Activated CD4-positive, alpha-beta T cell treated with anti-CD3 and anti-CD28 coated beads, Interleukin-2, Interleukin-6, amounts not matched to agents 100 ng/mL and 50 ng/mL, durations not matched to agents 16 hours and 8 hours (primary cell): ENCODE measurements at places on chromosomes 5 and 9.

GRCh38 chr5:74042559-74042958, 416.6 kb downstream of the ARHGEF28 start:
- DNase-seq, result no peak

DNA sequence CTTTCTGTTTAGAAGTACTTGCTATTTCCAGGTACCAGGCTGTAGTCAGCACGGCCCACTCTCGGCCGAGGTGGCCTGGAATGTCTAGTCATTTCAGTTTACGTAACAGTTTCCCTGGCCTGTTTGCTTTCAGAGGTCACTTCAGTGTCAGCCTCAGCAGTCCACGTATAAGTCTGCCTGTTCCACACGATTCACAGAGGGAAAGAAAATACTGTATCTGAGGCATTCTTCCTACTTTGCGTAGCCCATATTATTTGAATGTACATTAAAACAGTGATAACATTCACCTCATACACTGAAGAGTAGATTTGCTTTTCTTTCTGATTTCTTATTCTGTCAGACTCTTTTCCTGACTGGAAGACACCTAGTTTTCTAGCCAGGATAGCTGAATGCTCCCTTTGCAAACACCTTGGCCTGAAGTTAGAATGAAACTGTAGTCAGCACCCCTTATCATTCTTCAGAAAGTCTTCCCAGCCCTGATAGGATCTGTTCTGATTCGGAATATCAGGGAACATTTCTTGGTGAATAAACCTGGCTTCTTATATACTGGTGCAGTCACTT, 140.9 kb downstream of the AOPEP start:
- DNase-seq, result no peak

DNA sequence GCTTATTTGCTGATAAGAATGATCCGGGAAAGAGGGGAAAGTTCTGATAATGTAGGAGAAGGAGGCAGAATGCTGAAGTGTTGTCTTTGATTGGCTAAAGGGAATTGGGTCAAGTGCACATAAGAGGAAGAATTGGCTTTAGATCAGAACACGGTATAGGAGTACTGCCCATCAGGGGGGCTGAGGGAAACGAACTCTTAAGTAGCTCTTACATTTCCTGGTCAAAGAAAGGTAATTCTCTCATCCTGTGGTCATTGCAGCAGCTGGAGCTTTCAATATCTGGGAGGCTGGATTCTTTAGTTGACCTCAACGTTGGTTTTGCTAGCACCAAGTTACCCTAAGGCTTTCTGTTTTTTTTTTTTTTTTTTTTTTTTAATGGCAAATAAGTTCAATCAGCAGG, 178.7 kb upstream of the NR3C1 start:
- no peak for DNase-seq

DNA sequence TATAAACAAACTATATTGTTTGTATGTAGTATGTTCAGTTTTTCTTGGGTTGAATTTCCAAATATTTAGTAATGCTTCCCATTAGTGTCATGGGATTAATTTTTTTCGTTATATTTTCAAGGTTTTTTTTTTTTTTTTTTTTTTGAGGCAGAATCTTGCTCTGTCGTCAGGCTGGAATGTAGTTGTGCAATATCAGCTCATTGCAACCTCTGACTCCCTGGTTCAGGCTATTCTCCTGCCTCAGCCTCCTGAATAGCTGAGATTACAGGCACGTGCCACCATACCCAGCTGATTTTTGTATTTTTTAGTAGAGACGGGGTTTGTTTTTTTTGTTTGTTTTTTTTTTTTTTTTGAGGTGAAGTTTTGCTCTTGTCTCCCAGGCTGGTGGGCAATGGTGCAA, 10.6 kb downstream of the DDX46 start:
- DNase-seq, result no peak

GRCh38 chr5:175115831-175116230, 328.2 kb downstream of the DRD1 start:
- DNase-seq, result no peak

DNA sequence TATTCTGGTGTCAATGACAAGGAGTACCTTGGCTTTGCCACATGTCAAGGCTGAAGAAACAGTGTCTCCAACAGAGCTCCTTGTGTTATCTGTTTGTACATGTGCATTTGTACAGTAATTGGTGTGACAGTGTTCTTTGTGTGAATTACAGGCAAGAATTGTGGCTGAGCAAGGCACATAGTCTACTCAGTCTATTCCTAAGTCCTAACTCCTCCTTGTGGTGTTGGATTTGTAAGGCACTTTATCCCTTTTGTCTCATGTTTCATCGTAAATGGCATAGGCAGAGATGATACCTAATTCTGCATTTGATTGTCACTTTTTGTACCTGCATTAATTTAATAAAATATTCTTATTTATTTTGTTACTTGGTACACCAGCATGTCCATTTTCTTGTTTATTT, 19.8 kb downstream of the CD274 start:
- DNase-seq, result no peak

DNA sequence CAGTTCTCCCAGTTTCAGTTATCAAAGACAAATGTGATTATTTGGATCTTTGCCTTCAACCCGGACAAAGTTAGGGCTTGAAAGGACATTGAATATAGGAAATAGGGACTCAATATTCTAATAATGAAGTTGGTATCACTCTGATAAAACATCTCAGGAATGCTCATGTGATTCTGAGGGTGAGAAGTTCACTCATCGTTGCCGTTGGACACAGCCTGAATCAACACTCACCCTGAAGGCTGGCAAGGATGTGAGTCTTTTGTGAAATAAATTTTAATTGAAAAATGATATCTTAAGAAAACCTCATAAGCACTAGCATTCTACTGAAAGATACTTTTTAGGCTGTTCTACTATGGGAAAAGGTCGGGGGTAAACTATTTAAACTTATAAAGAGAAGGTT, 44.8 kb upstream of the C9orf72 start:
- DNase-seq, result no peak

- DNase-seq, result no peak
Measured at GRCh38 chr5:39977066-39977655, 552.4 kb upstream of the DAB2 start.
